ENCODE measurements at places on chromosomes 16 and 17.

- DNase-seq, result no peak
These were observed 10.3 kb downstream of the MYCBPAP start for GRCh38 chr17:50518384-50519023.

- no peak for DNase-seq
These were observed 676 bp upstream of the KRT13 start for GRCh38 chr17:41505809-41506767.

DNA sequence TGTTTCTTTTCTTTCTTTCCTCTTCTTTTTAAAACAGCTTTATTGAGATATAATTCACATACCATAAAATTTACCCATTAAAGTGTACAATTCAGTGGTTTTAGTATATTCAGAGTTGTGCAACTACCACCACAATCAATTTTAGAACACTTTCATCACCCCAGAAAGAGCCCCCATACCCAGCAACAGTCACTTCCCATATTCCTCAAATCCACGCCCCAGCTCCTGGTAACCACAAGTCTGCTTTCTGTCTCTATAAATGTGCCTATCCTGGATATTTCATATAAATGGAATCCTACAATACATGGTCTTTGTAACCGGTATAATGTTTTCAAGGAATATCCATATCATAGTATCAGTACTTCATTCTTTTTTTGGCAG lies 19.4 kb downstream of the RARA start:
- no peak for DNase-seq

DNA sequence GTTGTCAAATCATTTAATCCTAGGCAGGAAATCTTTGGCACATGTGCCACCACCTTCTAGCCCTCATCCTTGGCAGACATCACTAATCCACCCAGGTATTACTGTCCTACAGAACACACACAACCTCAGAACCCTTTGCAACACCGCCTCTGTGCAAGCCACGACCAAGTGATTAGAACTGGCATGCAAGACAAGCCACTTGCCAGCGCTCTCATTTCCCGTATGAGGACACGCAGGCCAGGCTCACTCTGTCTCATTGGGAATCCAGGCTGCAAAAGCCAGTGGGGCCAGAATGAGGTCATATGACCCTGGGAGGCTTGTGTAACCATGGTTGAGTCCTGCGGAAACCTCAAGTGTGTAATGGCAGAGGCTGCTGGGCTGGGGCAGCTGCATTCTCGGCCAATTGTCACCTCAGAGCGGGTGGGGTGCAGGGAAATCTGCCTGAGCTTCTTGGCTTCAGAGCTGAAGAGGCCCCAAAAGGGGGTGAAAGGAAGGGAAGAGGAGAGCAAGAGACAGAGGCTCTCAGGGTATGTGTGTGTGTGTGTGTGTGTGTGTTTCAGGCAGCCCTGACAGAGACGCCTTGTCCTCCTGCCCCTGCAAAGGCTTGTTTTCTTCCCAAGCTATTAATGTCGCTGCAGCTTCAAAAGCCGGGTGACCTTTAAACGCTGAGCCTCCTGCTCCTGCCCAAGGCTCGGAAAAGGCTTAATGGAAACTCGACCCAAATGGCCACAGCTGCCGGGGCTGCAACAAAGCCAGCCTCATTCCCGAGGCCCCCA lies 43.2 kb upstream of the MRPS23 start:
- peak; percentile 76 for DNase-seq

DNA sequence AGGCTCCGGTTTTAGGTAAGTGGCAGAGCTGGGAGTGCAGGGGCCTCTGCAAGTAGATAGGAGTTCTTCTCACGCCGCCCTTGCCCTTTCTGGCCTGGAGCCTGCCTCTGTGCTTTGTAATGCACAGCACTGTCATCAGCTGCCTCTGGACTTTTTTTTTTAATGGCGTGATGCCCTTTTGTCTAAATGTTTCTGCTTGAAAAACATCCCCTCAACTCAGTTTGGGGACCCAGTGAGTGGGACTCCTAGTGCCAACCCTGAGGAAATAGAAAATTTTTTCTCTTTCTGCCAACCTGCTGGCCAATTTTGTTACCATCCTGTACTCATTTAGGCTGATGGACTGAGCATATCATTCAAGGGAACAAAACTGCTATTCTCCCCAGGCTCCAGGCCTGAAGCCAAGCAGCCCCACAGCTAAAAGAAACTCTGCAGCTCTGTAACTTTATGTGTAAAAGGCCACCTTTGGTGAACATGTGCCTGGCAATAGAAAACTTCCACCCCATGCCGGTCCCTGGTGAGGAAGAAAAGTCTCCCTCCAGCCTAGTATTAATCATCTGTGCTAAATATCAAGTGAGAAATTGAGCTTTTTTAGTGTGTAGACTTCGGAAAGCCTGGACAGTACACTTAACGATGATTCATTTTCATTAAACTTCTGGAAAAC lies 22.5 kb downstream of the SLC6A2 start:
- no peak for DNase-seq

Data from NCI-H1092 treated with DMSO at 0.1 percent for 48 hours (cell line).